Stimulated activated CD8-positive, alpha-beta memory T cell treated with anti-CD3 and anti-CD28 coated beads, Interleukin-4, amount 100 ng/mL, for 4 hours (primary cell): ENCODE measurements at places on chromosomes 5 and 9.
A peak's percentile ranks its signal among the peaks of the same experiment; 100 is the strongest.

- DNase-seq: no peak
Measured at GRCh38 chr9:3027210-3027609, 183.3 kb upstream of the PUM3 start.

- no peak for DNase-seq
Measured at GRCh38 chr9:110179734-110180133, 28.2 kb downstream of the C9orf152 start.

- DNase-seq: no peak
Measured at GRCh38 chr9:2271426-2271825, 256.3 kb downstream of the SMARCA2 start.

DNA sequence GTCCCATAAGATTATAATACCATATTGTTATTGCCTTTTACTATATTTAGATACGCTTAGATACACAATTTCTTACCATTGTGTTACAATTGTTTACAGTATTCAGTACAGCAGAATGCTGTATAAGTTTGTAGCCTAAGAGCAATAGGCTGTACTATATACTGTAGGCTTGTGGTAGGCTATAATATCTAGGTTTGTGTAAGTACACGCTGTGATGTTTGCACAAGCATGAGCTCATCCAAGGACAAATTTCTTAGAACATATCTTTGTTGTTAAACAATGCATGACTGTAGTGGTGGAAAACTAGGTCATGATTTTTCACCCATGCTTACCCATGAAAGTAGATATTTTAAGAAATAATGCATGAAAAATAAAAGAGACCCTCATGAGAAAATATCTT, 509.4 kb upstream of the CDH18 start:
- DNase-seq: no peak

- DNase-seq: no peak
Measured at GRCh38 chr5:176744584-176744965, 65.8 kb upstream of the UNC5A start.

DNA sequence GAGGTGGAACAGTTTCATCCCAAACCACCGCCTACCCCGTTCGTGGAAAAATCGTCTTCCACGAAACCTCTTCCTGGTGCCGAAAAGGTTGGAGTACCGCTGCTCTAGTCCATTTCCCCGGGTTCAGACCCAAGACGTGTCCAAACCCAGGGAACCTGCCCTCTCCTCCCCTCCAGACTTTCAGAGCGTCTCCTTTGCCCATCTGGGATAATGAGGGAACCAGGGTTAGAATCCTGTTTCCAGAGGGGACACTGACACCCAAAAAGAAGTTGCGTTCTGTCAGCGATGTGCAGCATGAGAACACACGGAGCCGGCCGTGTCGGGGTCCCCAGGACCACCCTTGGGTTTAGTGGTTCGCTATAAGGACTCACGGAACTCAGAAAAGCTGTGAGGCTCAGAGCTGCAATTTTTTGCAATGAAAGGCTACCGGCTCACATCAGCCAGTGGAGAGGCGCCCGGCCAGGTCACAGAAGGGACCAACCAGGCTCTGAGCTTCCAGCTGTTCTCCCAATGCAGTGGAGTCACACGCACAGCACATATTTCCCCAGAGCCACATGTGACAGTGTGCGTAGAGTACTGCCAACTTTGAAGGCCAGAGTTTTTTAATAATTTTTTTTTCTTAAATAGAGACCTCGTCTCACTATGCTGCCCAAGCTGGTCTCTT, 19.4 kb downstream of the LAMC3 start:
- DNase-seq: no peak

DNA sequence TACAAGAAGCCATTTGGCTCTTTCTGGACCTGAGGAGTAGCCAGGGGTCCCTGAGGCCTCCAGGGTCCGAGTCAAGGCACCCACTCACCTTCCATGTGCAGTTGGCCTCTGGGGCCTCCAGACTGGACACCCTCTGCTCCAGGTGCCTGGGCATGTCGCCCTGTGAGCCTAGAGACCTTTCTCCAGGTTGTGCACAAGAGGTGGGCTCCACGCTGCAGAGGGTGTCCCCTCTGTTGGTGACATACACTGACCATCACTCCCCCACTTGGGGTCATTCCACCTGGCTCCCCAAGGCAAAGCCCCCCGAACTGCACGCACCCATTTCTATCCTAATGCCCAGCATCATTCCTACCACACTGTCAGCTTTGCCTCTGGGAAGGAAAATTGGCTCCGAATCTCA, 48.8 kb downstream of the RASGEF1C start:
- no peak for DNase-seq

- DNase-seq: no peak
Measured at GRCh38 chr9:20561531-20561930, 60.8 kb downstream of the MLLT3 start.

GRCh38 chr9:7097040-7097715, 339.4 kb downstream of the KDM4C start:
- no peak for DNase-seq

DNA sequence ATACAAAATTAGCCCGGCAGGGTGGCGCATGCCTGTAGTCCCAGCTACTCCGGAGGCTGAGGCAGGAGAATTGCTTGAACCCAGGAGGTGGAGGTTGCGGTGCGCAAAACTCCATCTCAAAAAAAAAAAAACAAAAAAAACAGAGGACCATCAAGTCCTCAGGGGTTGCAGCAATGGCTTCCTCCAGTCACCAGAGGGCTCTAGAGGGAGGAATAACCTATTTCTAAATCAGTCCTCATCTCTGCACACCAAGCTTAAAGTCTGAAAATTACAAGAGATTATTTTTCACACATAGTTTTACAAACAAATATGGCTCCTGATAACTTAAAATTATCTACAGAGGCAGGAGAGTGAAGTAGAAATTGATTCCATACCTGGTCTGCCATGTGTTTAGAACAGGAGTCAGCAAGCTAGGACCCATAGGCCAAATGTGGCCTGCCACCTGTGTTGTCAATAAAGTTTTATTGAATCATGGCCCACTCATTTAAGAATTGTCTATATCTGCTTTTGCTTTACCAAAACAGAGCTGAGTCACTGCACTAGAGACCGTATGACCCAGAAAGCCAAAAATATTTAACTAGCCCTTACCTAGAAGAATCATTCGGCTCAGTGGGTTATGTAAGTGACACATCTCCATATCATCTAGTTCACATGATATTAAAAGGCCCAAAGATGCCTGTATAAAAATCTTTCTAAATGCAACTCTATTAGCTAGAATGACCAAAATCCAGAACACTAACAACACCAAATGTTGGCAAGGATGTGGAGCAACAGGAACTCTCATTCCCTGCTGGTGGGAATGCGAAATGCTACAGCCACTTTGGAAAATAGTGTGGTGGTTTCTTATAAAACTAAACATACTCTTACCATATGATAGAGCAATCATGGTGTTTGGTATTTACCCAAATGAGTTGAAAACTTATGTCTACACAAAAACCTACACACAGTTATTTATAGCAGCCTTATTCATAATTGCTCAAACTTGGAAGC, 207.7 kb downstream of the FRMD3 start:
- no peak for DNase-seq

DNA sequence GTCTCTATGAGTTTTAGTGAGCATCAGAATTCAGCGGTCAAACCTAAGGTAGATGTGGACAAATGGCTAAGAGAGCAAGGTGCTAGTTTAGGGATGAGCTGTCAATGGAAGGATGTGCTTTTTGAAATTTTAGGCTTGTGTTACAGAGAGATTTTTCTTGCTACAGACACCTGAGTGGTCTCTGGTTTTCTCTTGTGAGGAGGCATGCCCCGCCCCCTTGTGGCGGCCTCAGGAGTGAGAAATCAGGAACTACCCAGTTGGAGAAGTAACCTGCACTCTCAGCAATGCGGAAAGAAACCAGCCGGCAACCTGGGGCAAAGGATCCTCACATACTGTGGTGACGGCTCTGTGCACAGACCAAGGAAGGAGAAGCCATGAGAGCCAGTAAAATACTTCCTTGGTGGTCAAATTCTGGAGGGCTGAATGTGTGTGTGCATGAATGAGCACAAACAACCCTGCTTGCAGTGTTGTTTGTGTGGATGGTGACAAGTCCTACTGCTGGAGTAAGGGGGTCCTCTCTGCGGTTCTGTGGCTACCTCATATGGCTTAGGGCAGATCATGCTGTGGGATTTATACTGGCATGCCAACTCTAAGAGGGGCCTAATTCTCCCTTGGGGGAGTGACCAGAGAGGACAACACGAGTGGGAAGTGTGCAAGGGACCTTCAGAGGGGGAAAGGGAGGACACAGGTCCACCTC, 16.7 kb upstream of the HSD17B4 start:
- peak; percentile 58 for DNase-seq

DNA sequence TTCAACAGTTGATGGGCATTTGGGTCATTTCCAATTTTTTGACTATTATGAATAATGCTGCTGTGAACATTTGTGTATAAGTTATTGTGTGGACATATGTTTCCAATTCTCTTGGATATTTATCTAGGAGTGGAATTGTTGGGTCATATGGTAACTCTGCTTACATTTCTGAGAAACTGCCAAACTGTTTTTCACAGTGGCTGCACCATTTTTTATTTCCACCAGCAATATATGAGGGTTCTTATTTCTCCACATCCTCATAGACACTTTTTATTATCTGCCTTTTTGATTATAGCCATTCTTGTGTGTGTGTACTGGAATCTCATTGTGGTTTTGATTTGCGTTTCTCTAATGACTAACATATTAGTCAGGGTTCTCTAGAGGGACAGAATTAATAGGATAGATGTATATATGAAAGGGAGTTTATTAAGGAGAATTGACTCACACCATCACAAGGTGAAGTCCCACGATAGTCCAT, 14.7 kb upstream of the MED27 start:
- DNase-seq: no peak

DNA sequence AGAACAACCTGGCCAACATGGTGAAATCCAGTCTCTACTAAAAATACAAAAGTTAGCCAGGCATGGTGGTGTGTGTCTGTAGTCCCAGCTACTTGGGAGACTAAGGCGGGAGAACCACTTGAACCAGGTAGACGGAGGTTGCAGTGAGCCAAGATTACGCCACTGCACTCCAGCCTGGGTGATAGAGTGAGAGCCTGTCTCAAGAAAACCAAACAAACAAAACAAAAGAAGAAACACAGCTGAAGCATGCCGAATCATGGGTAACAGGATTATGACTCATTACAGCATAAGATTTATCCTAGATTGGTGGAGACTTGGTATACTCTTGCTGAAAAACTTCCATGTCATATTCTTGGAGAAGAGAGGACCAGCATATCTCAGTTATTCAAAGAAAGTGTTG, 236.7 kb upstream of the CCNH start:
- no peak for DNase-seq

DNA sequence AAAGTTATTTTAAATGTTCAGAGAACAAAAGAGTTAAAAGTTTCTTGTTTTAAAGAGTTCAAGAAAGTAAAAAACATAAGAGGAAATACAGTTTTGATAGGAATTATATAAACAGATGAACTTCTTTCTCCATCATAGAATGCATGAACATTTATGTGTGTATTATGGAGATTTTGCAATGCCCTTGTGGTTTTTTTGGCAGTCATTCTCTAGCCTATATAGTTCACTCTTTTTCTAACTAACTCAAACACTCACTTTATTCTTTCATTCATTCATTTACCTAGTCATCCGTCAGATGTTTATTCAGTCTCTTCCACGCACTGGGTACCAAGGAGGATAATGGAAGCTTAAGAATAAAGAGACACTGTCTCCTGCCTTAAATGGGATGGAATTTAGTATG, 195.9 kb upstream of the VLDLR start:
- DNase-seq: no peak

GRCh38 chr5:140025736-140026135, 17.4 kb downstream of the NRG2 start:
- DNase-seq: no peak

DNA sequence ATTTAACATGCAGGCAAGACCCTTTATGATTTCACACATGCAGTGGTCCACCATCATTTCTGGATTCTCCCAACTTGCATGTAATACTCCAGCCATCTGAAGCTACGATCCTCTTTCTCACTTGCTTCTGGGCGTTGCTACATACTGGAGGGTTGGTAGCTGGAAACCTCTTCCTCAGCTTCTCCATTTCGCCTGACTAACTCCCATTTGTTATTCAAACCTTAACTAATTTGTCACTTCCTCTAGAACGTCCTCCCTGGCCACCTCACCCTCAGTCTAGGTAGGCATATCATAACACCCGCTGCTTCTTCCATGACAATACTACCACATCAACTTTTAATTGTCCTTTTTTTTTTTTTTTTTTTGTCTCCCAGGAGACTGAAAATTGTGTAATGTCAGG, 72.6 kb upstream of the EQTN start:
- no peak for DNase-seq

- no peak for DNase-seq
Measured at GRCh38 chr5:39500551-39501175, 75.9 kb upstream of the DAB2 start.

- DNase-seq: no peak
Measured at GRCh38 chr5:78065663-78066062, 228.8 kb downstream of the AP3B1 start.

DNA sequence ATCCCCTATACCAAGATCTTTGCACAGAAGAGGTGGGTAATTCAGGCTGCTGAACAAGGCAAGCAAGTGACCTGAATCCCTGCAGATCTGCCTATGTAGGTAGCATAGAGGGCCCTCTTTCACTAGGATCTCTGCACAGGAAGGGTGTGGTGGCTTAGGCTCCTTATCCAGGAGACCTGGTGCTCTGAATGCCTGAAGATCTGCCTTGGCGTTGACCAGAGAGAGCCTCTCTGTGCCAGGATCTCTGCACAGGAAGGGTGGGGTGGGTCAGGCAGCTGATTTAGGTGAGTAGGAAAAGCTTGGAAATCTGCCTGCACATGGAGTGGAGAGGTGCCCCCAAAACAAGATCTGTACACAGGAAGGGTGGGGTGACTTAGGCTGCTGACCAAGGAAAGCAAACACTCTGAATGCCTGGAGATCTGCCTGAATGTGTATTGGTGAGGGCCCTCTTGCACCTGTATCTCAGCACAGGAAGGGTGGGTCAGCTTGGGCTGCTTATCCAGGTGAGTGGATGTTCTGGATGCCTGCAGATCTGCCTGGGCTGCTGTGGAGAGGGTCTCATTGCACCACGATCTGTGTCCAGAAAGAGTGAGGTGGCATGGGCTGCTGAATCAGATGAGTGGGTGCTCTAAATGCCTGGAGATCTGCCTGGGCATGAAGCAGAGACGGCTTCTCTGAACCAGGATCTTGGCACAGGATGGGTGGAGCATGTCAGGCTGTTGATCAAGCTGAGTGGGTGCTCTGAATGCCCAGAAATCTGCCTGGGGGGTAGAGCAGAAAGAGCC, 365.9 kb downstream of the DMAC1 start:
- no peak for DNase-seq

DNA sequence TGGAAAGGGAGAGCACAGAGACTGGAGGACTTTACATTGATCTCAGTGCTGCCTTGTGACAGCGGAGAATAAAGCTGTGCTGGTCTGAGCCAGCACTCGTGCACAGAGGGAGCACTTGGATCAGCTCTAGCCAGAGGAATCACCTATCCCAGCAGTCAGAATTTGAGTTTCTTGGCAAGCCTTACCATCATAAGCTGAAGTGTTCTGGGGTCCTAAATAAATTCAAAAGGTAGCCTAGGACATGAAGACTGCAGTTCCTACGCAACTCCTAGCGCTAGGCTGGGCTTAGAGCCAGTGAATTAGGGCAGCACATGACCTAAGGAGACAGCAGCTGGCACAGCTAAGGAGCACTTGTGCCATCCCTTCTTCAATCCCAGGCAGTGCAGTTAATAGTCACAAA, 119.5 kb downstream of the HMHB1 start:
- no peak for DNase-seq
